Astrocyte of the spinal cord (primary cell): ENCODE measurements at places on chromosomes 16 and 17.

- DNase-seq = no peak
Observed at GRCh38 chr16:46747777-46748651, at the start of gene MYLK3. Gene MYLK3, minus strand, starts transcription at chr16:46748344. Its CDS starts 151 bp downstream, at chr16:46748193.

DNA sequence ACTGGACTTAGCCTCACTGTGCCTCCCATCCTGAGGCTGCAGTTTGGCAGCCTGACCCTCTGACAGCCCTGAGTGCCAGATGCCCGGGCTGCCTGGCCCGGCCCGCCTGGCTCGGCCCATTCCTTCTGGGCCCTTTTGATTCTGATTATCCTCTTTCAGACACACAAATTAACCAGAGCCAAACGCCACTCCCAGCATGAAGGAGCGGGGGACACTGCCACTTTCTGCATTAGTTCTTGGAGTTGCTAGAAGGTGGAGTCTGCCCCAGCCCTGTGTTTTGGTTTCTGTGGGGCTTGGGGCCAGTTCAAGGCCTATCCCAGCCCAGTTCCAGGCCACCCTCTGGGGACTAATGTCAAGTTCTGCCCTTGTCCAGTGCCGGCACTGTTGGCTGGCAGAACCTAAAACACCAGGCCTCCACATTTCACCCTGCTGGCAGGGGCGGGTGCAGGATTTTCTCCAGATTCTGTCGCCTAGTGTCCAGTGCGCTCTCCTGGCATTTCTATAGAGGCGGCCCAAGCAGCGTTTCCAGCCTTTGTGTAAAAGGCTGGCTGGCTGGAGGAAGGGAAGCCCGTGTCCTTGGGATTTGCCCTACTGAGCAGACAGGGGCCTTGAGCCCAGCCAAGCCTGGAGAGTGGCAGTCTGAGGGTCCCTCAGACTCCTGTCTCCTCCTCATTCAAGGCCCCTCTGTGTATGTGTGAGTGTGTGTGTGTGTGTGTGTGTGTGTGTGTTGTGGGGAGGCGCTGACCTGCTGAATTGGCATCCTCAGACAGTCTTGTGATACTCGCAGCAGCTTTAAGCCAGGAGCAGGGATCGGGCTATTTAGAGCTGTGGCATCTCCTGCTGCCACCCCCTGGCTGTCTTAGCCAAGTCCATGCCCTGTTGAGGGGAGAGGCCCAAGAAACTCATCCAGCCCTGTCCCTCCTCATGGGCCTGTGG lies 21.4 kb downstream of the PLCD3 start:
- no peak for DNase-seq

GRCh38 chr16:28321700-28322411 lies 29.5 kb downstream of the SBK1 start:
- peak; percentile 5 for DNase-seq

DNA sequence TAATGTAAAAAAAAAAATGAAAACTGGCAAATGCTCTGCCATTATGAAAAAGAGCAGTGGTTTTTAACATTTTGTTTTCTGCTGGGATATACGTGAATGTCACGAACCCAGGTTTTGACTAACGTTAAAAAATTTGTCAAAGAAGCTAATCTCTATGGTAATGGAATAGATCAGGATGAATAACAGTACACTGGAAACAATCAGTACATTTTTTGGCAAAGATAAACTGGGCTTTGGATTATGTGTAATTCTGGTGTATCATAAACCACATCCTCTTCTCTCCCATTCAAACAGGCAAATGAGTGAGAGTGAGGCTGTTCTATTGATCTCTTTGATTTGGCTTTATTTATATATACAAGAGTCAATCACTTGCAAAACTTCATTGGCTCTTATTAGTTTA lies 207.0 kb upstream of the IRX3 start:
- no peak for DNase-seq

DNA sequence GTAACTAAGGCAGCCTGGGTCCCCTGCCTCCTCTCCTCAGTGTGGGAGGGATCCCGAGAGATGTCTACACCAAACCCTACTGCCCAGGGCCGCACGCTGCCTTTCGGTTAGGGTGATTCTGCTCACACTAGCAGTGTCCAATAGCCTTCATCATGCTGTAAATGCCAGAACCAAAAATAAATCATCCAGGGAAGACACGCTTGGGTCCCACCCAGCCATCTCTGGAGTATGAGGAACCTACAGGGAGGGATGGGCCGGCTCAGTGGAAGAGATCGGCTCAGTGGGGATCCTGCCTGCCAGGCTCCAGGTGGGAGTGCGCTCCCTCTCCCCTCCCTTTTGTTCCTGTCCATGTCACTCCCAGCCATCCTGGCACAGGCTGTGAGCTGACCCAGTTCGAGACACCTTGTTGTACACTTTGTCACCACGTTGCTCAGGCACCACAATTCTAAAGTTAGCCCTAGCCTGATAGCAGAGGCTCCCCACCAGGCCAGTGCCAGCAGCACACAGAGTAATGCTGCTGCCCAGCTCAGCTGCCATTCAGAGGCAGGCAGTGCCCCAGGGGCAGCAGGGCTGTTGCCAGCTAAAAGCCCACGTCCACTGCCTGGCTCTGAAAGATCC lies 24.5 kb downstream of the PEMT start:
- DNase-seq = no peak

DNA sequence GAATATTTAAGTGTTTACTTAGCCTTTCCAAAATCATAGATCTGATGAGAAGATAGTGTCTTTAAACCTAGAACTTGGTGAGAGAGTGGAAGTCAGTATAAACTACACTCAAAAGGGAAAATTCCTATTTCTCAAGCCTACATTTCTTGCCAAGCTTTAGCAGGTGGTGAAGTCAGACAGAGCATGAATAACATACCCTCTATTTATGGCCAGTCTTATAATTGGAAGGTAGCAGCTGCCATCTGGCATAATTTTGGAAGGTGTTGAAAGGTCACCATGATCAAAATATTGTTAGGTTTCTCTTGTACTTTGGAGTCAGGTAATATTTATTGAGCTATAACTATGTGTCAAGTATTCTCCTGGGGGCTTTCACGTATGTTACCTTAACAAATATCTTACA lies 729.3 kb upstream of the KIF2B start:
- no peak for DNase-seq

DNA sequence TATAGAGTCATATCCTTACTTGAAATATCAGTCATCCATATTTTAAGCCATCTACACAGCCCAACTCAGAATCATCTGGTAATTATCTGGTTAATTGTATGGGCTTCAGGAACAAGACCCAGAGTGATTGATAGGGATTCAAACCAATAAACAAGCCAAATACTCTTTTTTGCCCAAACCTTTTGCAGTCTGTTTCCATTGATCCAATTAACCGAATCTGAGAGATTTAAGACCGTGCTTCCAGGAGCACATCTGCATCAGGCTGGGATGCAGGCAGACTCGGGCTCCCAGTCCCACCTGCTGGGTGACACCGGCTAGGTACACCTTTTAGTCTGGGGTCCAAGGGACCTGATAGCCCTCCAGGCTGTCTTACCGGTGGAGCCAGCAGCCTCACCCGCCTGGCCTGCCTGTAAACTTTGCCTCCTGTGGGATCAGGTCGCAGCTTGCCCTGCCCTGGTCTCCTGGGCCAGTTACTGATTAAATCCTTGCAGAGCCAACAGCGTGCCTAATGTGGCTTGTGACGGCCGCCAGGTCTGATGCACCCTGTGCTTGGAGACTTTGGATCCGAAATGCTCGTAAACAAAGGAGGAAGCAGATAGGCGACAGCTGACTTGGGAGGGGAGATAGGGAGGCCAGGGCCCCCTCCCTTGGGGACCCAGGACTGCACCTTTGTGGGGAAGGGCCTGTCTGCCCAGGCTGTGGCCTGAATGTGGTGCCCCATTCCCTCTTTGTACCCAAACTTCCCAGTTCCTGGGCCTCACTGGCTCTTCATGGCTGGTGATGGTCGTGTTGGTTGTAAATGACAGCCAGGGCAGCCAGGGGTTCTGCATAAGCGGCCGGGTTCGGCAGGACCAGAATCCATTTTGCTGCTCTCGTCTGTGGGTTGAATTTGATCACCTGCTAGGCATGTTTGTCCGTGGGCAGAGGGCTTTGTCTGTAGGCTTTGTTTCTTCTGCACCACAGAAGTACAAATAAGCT lies 3.8 kb downstream of the CMIP start:
- no peak for DNase-seq

DNA sequence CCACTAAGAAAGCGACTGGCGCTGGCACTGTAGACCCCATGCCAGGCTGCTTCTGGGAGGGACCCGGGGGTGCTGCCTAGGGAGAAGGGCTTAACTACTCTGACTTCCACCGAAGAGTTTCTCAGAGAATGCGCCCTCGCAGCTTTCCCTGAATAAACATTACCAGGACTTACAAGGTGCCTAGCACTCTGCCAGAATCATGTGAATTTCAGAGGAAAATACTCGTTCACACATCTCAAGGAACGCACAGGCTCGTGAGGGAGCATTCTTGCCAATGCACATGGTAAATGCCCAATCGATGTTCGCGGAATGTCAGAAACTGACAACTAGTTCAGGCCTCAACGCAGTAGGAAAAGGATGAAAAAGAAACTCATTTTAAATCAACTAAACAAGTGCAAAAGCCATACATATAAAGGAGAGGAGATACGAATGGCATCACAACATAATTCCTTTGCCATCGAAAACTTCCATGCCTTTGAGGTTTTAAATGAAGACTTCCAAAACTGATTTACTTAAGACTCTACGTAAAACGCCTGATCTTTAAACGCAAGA lies 999 bp downstream of the CMC2 start:
- peak; percentile 35 for DNase-seq
